ENCODE measurements at places on chromosomes 3 and 15.

- no peak overlapping the region for H3K4me3 ChIP-seq
- DNase-seq = no peak
- H3K27ac ChIP-seq = no peak overlapping the region
- H3K27me3 ChIP-seq = no peaks in the 10 kb centered on the region
Measured at GRCh38 chr3:196894557-196895295, 27.0 kb downstream of the SENP5 start.

DNA sequence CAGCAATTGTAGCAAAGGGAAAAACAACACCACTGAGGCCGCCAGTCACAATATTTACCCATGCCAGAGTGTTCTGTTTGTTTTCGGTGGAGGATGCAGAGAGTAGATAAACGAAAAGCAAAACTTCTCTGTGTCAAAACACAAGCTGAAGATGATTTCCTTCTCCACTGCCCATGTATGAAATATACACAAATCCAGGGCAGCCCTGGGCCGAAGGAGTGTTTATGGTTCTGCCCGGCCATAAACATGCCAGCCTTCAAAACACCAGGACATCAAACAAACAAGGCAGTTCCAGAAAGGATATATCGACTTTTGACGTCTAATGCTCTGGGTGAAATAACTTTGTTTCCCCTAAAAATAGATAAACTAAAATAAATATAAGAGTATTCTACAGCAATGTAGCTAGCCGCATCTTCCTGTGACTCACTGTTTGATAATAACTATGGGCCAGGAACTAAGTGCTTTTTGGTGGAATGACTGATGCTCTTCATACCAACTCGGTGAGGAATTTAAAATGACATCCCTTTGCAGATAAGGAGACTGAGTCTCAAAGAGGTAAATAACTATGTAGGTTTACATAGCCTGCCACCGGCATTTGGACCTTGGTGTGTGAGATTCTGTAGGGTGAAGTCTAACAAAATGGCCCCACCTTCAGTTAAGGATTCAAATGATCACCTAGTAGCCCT lies 82.8 kb downstream of the MAGI1 start:
- H3K4me1 ChIP-seq = peaks cover 24% of the 10 kb centered on the region
- H3K36me3 ChIP-seq = no peaks in the 10 kb centered on the region
- DNase-seq = no peak
- no peaks in the 10 kb centered on the region for H3K27me3 ChIP-seq

- DNase-seq = no peak
- H3K27me3 ChIP-seq = no peaks in the 10 kb centered on the region
- H3K36me3 ChIP-seq = no peaks in the 10 kb centered on the region
- H3K4me1 ChIP-seq = no peaks in the 10 kb centered on the region
- H3K27ac ChIP-seq = no peak overlapping the region
Measured at GRCh38 chr3:73245459-73245858, 184.0 kb downstream of the EBLN2 start.

GRCh38 chr15:40146037-40146436 lies 14.8 kb upstream of the BUB1B start:
- peaks cover 25% of the 10 kb centered on the region for H3K4me1 ChIP-seq
- peak overlapping the region; percentile 6 for H3K27ac ChIP-seq
- peak; percentile 77 for DNase-seq
- H3K27me3 ChIP-seq = no peaks in the 10 kb centered on the region
- no peak overlapping the region for H3K4me3 ChIP-seq

DNA sequence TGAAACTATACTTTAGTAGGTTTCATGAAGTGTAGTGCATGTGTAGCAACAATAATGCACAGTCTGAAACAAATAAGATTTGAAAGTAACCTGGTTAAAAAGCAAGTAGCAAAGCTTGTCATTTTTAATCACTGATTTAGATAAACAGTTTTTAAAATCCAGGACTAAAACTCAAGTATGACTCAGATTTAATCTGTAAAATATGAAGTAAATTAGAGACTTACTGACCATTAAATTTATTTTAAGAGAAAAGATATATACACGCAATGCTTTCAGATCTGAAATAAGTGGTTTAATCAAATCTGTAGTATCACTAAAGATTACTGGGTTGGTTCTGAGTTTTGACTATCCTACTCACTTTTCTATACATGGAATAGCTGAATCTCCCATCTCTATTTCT lies 300.7 kb upstream of the RBMS3 start:
- no peak overlapping the region for H3K4me3 ChIP-seq
- no peaks in the 10 kb centered on the region for H3K4me1 ChIP-seq
- no peaks in the 10 kb centered on the region for H3K27me3 ChIP-seq
- DNase-seq = no peak

- peaks cover 22% of the 10 kb centered on the region for H3K4me1 ChIP-seq
- H3K27me3 ChIP-seq = no peaks in the 10 kb centered on the region
- peaks cover 40% of the 10 kb centered on the region for H3K36me3 ChIP-seq
- peak overlapping the region; percentile 18 for H3K27ac ChIP-seq
- H3K4me3 ChIP-seq = no peak overlapping the region
- DNase-seq = no peak
Measured at GRCh38 chr3:122497425-122497824, 17.3 kb downstream of the KPNA1 start.

- H3K27me3 ChIP-seq = no peaks in the 10 kb centered on the region
- H3K4me3 ChIP-seq = no peak overlapping the region
- H3K27ac ChIP-seq = no peak overlapping the region
- DNase-seq = no peak
- H3K4me1 ChIP-seq = peaks cover 21% of the 10 kb centered on the region
- peaks cover 8% of the 10 kb centered on the region for H3K36me3 ChIP-seq
Measured at GRCh38 chr3:48271763-48272498, 31.0 kb downstream of the ZNF589 start.

DNA sequence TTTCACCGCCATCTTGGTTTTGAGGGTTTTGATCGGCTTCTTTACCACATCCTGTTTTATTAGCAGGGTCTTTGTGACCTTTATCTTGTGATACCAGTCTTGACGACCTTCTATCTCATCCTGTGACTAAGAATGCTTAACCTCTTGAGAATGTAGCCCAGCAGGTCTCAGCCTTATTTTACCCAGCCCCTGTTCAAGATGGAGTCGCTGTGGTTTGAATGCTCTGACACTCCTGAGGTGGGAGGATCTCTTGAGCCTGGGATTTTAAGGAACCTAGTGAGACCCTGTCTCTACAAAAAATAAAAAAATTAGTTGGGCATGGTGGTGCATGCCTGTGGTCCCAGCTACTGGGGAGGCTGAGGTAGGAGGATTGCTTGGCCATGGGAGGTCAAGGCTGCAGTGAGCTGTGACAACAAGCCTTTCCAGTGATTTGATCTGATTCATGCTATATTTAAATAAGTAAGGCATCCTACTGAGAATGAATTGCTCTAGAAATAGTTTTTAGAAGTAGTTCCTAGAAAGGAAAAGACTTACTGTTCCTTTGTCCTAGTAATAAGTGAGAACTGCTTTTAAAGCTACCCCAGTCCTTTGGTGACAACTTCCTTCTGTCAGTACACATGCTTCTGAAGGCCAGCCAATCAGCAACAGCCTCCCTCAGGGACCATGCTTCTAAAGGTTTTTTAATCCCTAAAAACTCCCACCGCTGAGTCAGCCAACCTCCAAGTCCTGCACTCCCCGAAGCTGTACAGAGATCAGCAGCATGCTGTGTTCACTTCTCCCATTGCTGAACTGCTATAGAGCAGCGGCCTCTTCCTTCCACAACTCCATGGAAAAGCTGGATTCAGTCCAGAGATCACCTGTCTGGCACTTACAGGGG lies 9.1 kb upstream of the CEMIP start:
- H3K4me3 ChIP-seq = no peak overlapping the region
- no peak overlapping the region for H3K27ac ChIP-seq
- H3K36me3 ChIP-seq = no peaks in the 10 kb centered on the region
- no peaks in the 10 kb centered on the region for H3K4me1 ChIP-seq
- no peak for DNase-seq

DNA sequence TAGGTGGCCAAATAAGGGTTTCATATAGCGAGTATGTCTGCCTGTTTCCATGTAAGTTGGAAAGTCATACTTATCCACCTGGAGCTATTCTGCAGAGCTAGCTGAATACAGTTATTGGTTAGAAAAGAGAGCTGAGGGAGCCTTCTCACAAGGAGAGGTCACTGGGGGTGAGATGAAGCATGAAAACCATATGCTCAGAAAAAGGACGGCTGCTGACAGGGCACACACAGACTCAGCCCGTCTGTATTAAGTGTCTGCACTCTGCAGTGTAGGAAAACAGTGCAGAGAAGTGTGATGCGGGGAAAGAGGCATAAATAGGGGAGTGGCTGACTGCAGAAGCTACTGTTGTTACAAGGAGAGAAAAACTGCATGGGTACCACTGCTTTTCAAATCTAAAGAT lies 58.2 kb downstream of the C3orf70 start:
- no peaks in the 10 kb centered on the region for H3K4me1 ChIP-seq
- no peak for DNase-seq
- H3K27me3 ChIP-seq = peaks cover 18% of the 10 kb centered on the region
- H3K4me3 ChIP-seq = no peak overlapping the region
- no peak overlapping the region for H3K27ac ChIP-seq

- no peaks in the 10 kb centered on the region for H3K27me3 ChIP-seq
- DNase-seq = no peak
- H3K27ac ChIP-seq = no peak overlapping the region
- no peak overlapping the region for H3K4me3 ChIP-seq
- H3K36me3 ChIP-seq = no peaks in the 10 kb centered on the region
Measured at GRCh38 chr3:124615896-124616543, 114.2 kb upstream of the UMPS start.

- no peaks in the 10 kb centered on the region for H3K27me3 ChIP-seq
- no peak for DNase-seq
- H3K36me3 ChIP-seq = no peaks in the 10 kb centered on the region
Measured at GRCh38 chr3:61114316-61114953, 136.8 kb downstream of the FHIT start.

DNA sequence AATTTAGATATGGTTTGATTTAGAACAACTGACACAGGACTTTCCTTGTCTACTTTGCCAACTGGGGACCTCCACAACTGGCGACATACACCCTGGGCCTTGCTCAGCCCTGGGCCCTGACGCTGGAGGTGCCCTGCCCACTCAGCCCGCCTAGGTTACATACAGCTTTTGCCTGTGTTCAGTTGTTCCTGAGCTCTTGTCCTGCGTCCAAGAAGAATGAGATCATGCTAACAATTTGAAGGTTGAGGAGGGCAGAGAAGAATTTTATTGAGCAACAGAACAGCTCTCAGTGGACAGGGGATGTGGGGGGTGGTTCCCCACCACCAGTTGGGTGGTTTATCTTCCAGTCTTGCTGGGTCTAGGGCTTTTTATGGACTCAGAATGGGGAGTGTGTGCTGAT lies 67.9 kb downstream of the IQCH start:
- H3K27ac ChIP-seq = no peak overlapping the region
- no peaks in the 10 kb centered on the region for H3K36me3 ChIP-seq
- DNase-seq = no peak
- H3K4me1 ChIP-seq = no peaks in the 10 kb centered on the region
- no peaks in the 10 kb centered on the region for H3K27me3 ChIP-seq

DNA sequence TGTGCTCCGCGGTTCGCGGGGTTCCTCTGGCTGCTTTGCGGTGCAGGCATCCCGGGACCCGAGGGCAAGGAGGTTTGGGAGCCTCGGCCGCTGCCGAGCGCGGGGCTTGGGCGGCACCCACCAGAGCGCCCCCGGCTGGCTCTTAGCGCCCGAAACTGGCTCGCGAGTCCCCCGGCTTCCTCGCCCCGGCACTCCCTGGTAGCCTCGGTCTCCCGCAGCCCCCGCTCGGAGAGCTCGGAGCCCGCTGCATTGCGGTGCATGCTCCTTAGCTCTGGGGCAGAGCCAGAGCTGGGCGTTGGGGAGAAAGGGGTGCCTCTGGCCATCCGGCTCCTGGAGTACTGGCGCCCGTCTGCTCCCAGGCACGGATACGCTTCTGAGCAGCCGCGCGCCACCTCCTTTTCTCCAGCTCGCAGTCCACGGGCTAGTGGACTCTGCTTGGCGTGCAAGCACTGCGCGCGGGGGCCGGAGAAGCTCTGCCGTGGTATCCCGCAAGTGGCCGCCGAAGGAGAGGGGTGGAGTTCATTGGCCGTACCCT lies 753 bp downstream of the EPHB1 start:
- no peak for DNase-seq
- H3K4me1 ChIP-seq = no peaks in the 10 kb centered on the region
- H3K36me3 ChIP-seq = no peaks in the 10 kb centered on the region
- H3K27me3 ChIP-seq = peaks cover 54% of the 10 kb centered on the region

DNA sequence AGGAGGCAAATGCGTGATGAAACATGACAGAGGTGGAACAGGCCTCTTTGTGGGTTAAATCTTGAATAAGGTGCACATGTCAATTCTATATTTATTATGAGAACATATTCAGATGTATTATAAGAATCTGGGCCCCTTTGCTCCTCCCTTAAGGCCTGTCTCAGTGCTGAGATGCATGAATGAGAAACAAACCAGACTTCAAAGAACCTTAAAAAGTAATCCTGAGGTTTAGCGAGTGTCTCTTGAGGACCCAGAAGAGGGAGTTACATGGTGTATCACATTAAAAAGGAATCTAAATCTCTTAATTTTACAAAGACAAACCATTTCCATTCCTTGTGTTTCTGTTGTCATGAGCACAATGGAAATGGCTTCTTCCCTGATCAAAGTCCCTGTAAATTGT lies 170.9 kb upstream of the TBC1D5 start:
- H3K36me3 ChIP-seq = no peaks in the 10 kb centered on the region
- no peak overlapping the region for H3K27ac ChIP-seq
- no peaks in the 10 kb centered on the region for H3K4me1 ChIP-seq
- H3K27me3 ChIP-seq = peaks cover 11% of the 10 kb centered on the region

DNA sequence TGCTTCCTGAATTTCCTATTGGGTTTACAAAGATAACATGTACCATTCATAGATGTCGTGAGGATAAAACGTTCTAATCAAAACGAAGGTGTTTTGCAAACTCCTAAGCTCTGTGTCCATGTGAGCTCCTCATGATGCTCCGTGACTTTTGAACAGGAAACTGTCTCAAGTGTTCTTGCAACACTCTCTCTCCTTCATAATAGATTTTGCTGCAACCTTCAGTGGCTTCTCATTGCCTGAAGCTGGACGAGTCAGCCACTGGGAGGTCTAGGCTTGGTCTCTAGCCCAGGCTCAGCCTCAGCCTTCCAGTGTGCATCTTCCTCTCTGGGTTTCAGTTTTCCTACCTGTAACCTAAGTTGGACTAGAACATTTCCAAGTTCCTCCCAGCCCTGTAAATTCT lies 18.7 kb upstream of the BCL2A1 start:
- no peak for DNase-seq
- no peak overlapping the region for H3K27ac ChIP-seq
- no peaks in the 10 kb centered on the region for H3K36me3 ChIP-seq
- H3K4me1 ChIP-seq = no peaks in the 10 kb centered on the region
- no peak overlapping the region for H3K4me3 ChIP-seq

DNA sequence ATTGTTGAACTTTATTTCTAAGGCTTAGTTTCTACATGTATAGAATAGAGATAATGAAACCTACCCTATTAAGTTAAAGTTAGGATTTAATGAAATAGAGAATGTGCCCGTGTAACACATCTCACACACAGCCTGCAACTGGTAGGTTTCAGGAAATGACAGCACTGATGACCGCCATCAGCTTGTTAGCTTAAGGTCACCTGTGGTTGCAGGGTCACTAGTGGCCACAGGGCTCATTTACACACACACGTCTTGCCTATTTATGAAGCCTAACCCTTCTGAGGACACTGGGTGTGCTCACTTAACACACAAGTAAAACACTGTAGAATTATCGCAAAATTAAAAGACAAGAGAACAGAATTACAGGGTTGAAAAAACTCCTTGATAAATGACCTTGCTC lies 20.1 kb downstream of the CHRM5 start:
- H3K27ac ChIP-seq = no peak overlapping the region
- DNase-seq = no peak
- no peaks in the 10 kb centered on the region for H3K4me1 ChIP-seq
- no peaks in the 10 kb centered on the region for H3K27me3 ChIP-seq
- H3K36me3 ChIP-seq = no peaks in the 10 kb centered on the region

- no peak overlapping the region for H3K27ac ChIP-seq
- DNase-seq = no peak
- peaks cover 98% of the 10 kb centered on the region for H3K27me3 ChIP-seq
- H3K4me3 ChIP-seq = no peak overlapping the region
- H3K36me3 ChIP-seq = no peaks in the 10 kb centered on the region
Measured at GRCh38 chr15:32028921-32029320, 1.4 kb upstream of the CHRNA7 start.
